ENCODE measurements at places on chromosomes 1 and 21.
A peak's percentile ranks its signal among the peaks of the same experiment; 100 is the strongest.

GRCh38 chr1:157197906-157198435 is 59.8 kb upstream of the ETV3 start:
- DNase-seq, result no peak

- DNase-seq, result no peak
Measured at GRCh38 chr1:1034439-1034781, 14.5 kb downstream of the AGRN start.

DNA sequence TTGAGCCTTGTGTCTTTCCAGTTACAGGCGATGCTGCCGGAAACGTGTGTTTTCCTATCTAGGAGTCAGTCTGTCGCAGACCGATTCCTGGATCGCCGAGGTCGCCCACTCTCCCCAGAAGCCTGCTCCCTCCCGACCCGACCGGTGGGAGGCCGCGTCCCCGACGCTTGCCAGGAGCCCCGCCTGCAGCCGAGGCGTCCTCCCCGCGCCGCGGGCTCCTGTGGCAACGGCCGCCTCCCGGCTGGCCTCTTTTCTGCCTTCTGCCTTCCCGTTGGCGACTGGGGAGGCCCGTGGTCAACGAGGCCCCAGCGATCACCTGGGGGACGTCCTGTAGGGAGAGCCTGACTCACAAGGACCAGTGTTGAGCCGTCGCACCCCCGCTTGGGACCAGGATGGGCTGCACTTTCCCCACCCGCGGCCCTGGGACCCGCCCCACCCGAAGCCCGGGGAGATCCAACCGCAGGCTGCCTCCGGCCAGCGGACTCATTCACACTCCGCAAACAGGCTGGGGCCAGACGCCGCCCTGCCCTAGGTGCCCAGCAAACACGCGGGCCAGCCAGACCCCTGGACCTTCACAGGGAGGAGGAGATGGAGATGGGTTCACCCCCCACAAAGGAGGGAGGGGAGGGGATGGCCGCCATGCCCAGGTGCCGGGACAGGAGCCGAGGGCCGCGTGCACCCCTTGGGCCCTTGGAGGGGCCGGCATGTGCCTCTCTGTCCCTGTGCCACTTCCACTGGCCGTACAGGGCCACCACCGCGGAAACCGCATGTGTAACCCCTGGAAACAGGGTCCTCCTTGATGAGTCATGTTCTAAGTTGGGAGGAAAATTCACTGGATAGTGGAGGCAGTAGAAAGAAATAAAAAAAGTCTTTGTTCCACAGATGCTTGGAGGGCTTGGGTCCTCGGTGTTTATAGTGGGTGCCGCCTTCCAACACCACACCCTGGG is 7.2 kb upstream of the COL6A1 start:
- DNase-seq, result peak; percentile 28

GRCh38 chr1:156081917-156082308 is 352 bp downstream of the MEX3A start:
- no peak for DNase-seq

- peak; percentile 33 for DNase-seq
Measured at GRCh38 chr1:44377925-44378784, 23.1 kb upstream of the ERI3 start.

GRCh38 chr1:166972826-166973225 is 2.5 kb downstream of the ILDR2 start:
- DNase-seq, result no peak

- DNase-seq, result no peak
Measured at GRCh38 chr1:214228976-214229375, 52.0 kb upstream of the SMYD2 start.

- DNase-seq, result no peak
Measured at GRCh38 chr1:59499943-59500569, 203.2 kb downstream of the FGGY start.

- DNase-seq, result no peak
Measured at GRCh38 chr1:194394676-194395075, 1208.3 kb upstream of the B3GALT2 start.

GRCh38 chr1:1627829-1628753 is 3.9 kb upstream of the MMP23B start:
- no peak for DNase-seq

DNA sequence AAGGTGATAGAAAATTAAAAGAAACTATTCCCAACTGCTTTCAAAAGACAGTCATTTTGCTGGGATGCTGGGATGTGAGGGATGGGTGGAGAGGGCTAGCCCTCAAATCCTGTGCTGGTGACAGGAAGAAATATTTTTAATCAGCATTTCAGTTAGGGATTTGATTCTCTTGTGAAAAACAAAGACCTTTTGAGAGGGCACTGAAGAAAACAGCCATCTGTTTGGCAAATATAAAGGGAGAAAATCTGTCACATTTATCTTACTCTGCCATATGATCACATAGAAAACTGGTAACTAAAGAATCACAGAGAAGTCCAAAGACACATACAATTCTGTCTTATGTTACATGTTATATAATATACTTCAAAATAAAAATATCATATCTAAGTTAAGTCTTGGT is 12.3 kb downstream of the STXBP3 start:
- DNase-seq, result no peak

DNA sequence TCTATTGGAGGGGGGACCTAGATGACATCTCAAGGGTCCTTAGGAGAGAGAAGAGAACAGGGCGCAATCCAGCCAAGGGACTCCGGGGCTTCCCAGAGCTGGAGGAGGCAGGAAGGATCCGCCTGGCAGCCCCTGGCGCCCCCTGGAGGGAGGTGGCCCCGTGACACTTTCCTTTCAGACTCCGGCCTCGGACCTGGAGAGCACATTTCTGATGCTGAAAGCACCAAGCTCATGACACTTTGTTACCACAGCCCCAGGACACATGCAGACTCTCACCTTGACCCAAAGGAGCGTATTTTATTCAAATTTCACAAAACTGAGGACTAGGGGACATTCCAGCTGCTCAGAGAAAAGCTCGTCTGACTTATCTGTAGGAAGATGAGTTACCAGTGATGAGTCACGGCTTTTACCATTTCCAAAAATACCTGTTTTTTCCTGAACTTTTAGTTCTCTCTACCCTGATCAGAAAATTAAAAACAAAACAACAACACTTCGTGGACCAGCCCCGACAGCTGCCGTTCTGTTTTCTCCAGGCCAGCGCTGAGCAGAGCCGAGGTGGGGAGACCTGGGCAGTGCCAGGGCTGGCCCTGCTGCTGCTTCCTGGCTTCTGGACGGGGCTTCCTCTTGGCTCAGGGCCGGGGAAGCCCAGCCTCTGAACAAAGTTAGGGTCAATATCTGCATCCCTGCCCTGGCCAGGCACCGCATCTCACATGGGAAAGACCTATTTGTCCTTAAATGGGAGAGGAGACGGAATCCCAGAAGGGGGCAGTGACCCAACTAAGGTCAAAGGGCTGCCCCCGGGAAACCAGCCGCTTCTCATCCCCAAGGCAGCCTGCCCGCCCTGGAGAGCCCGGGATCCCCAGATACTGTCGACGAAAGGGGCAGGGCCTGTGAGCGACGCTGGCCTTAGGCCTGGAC is 21.6 kb upstream of the POFUT2 start:
- DNase-seq, result peak; percentile 45

DNA sequence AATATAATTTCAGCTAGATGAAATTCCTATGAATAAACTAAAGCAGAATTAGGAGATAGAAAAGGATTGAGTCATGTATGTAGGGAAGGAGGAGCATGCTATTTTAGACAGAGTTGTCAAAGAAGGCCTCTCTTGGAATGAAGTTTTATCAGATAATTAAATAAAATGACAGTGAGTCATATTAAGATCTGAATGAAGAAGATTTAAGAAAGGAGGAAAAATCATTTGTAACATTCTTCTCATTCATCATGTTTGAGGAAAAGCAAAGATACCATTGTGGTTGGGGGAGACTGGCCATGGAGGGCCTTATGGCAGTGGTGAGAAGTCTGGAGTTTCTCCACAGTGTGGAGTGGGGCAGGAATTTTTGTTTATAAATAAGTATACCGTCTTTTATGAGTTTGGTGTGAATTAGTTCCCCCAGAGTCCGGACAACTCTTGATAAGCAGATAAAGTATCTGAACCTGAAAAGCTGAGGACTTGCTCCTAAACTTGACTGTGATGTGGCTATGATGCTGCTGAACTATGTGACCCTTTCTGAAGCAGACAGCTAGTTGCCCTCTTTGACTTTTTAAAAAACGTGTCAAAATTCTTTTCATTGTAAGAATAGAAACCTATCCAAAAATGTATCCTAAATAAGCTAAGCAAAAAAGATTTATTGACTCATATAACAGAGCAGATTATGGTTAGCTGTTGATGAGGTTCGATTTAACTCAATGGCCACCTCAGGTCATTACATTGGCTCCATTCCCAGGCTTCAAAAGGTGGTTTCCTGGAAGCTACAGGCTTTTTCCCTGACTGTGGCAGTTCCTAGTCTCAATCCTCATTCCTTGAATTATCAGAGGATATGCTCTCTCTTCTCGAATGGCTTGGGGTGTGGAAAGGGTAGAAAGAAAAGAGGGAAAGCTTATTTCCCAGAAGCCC is 90.8 kb downstream of the LHX9 start:
- no peak for DNase-seq

GRCh38 chr1:225710804-225711203 is 57.9 kb upstream of the ENAH start:
- DNase-seq, result no peak

- DNase-seq, result no peak
Measured at GRCh38 chr1:111789666-111790316, 34.1 kb downstream of the DDX20 start.

DNA sequence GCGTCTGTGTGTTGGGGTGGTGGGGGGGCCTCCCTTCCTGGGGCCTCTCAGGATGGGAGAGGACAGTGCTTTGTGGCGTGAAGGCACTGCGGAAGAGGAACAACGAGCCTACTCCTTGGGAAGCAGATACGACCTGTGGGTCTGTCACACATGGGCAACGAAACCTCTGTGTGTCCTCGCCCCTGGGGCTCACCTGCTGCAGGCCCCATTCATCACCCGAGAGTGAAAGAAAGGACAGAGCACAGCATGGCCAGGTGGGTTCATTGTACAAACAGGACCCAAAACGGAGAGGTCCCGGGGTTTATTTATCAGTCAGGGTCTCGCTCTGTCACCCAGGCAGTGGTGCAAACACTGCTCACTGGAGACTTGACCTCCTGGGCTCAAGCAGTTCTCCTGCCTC is 40.1 kb upstream of the LIN9 start:
- no peak for DNase-seq

DNA sequence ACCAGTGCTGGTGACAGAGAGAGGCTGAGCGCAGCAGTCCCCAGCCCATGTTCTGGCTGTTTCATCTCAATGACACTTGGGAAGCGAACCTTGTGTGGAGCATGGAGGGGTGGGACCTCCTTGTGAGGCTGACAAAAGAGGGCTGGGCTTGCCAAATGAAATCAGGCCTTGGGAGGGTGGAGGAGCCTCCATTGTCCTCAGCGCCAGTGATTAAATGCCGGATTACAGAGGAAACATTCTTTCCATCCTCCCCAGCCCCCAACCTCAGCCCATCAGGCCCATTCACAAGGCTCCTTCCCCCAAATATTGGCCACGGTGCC is 63.3 kb upstream of the PAXBP1 start:
- no peak for DNase-seq

GRCh38 chr1:86423473-86423872 is 498 bp upstream of the CLCA2 start:
- no peak for DNase-seq

DNA sequence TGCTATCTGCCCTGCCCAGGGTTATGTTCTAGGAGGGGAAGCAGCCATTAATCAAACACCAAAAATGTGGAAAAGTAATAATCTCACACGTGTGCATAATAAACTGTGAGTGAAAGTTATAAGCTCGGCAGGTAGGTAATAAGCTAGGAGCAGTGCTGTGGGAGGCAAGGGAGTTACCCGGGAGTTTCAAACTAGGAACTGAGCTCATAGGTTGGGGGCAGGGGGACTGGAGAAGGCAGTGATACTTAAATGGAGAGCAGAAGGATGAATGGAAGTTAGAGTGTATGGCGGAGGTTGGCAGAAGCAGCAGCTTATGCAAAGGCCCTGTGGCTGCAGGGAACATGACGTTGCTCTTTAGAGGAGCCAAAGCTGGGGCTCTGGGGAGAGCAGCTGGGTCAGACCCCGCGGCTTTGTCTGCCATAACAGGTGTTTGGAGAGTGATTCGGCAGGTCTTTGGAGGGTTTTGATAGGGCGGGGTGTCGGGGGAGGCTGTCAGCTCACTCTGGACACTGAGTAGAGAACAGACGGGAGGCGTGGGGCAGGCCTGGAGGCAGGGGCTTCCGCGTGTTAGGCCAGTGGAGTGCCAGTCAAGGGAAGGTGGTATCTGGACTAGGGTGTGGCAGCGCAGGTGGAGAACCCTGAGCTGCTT is 20.0 kb downstream of the PTPRF start:
- DNase-seq, result no peak

DNA sequence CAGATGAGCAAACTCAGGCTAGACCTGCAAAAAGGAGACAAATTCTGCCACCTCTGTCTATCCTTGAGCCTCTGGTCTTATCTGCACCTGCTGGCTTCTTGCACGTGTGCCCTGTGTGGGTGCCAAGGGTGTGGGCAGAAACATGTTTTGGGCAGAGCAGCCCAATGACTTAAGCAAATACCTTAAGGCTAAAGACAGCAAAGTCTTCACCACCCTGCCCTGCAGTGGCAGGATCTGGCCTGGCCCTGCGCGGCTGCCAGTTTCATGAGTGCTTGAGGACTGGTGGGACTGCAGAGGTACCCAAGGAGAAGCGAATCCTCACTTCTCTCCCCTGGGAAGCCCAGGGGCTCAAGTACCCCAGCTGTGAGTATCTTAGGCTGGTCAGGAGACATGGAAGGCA is 3.8 kb upstream of the SLC26A9 start:
- DNase-seq, result no peak

DNA sequence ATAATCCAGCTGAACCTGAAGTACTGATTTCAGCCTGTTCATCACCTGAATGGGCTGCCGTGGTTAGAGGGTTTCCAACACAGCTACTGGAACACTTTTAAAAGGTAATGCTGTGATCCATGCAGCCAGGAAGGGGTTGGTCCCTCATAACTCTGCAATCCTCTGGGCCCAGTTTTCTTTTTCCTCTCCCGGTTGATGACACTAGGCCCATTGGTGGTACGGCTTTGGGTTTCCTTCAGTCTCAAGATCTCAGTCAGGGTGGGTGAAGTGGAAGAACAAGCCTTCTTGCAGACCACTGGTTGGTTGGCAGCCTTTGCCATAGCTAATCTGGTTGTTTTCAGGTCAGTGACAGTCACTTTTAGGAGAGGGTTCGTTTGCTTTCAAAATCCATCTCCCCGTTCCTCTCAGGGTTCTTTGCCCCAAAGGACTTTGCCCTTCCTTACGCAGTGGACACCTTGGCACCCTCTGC is 502 bp upstream of the SLC35A3 start:
- DNase-seq, result no peak

DNA sequence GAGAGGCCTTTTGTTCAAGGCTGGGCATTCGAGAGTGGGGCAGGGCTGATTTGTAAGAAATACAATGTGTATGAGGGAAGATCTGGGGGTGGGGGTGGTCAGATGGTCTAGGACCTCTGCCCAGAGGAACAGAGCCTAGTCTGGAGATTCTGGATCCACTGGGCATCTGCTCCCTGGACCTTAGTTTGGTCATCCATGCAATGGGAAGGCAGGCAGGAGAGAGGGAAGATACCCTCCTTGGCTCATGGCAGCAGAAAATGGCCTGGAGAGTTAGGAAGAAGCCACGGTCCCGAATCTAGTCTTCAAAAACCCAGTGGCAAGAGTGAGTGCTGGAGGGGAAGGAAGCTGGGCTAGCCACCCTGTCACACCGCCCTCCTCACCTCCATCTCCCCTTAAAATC is 38.8 kb downstream of the CITED4 start:
- DNase-seq, result no peak
